ENCODE measurements at places on chromosomes 3 and 15.

GRCh38 chr15:39041979-39042495, 477.4 kb upstream of the RASGRP1 start:
- DNase-seq, result no peak

DNA sequence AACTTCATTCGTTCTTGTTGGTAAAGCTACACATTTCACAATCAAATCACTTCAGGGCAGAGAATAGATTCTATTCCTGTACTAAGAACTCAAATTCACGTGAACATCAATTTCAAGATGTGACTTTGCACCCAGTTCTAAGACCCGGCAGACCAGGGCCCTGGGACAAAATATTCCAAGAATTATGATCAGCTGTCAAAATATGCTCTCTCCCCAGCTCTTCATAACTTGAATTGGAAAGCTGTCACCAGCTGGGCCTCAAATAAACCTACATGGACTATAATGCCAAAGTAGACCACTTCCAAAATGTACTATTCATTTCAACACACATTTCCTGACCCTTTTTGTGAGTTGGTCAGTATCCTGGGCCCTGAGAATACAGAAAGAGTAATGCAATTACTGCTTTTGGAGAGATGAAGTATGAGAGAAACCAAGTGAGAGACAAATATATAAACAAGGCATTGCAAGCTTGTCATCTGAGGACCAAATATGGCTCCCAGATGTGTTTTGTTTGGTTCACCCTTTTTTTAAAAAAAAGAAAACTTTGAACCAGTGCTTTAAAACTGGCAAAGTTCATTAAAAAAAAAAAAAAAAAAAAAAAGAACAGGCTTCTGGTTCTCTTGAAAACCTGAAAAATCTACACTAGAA, 14.9 kb downstream of the MAGI1 start:
- DNase-seq, result no peak

DNA sequence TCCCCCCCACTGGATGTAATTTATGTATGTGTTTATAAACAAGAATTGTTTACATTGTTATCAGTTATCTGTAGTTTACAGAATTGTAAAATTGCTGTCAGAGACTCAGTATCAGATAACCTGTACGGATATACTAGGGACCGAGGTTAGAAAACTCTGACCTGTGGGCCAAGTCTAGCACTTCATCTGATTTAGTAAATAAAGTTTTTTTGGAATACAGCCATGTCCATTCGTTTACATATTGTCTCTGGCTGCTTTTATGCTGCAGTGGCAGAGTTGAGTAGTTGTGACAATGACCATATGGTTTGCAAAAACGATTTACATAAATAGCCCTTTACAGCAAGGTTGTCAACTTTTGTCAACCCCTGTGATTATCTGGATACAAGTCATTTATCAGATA, 52.6 kb downstream of the LRRC28 start:
- DNase-seq, result no peak

GRCh38 chr3:49673121-49673714, 933 bp upstream of the APEH start:
- DNase-seq, result no peak

DNA sequence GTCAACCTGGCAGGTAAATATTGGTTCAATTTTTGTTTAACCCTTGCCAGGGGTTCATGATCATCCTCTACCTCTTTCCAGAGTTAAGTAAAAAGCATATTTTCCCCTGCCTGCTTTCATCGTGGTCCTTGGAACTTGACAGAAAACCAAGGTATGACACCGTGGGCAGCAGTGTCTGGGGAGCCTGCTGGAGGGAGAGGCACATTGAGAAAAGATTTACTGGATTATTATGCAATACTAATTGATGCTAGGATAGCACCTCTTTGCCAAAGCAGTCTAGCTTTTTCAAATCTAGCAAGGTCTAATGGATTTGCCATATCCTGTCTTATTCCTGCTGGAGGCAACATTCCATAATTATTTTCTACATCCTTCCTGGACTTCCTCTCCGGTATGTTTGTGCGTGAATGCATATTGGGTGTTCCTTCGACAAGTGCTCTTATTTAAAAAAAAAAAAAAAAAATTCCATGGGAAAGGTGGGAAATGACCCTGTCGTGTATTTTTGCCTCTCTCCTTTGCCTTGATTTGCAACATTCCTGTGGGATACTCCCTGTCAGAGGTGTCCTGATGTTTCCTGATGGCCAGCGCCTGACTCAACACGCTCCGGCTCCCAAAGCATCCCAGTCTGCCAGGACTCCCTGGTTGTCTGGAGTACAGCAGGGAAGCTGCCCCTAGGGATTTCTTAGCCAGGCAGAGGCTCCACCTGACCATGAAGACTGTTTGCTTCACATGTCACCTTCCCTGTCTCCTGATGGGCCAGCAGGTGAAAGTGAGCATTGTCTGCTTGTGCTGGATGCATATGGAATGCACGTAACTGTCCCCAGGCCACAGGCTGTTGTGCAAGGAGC, 6.3 kb downstream of the BHLHE40 start:
- no peak for DNase-seq

GRCh38 chr15:50247819-50248655, 17.5 kb downstream of the HDC start:
- DNase-seq, result peak; percentile 57

- peak; percentile 77 for DNase-seq
Observed at GRCh38 chr3:150763122-150763840, at the start of gene SIAH2. Gene SIAH2, minus strand, starts transcription at chr3:150763169. Its CDS starts 320 bp downstream, at chr3:150762849.

DNA sequence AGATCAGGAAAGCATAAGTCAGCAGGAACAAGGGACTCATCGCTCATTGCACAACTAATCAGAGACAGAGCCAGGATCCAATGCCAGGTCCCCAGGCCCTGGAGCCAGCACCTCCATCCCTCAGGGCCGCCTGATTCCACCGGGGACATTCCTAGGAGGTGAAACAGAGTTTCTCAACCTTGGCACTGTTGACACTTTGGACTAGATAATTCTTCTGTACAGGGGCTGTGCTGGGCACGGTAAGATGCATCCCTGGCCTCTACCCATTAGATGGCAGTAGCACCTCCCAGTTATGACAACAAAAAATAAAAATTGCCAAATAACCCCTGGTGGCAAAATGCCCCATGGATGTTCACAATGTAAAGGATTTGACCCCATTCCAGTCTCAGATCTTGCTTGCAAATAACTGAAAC, 127.7 kb downstream of the MTHFS start:
- no peak for DNase-seq

- no peak for DNase-seq
Observed at GRCh38 chr15:83323296-83323711, 38.8 kb upstream of the BNC1 start.

- DNase-seq, result no peak
Observed at GRCh38 chr3:107323723-107324122, 53.5 kb upstream of the CCDC54 start.

GRCh38 chr3:184155644-184156521, 706 bp downstream of the DVL3 start:
- DNase-seq, result peak; percentile 56

GRCh38 chr3:43872901-43873300, 182.2 kb downstream of the ABHD5 start:
- DNase-seq, result no peak

DNA sequence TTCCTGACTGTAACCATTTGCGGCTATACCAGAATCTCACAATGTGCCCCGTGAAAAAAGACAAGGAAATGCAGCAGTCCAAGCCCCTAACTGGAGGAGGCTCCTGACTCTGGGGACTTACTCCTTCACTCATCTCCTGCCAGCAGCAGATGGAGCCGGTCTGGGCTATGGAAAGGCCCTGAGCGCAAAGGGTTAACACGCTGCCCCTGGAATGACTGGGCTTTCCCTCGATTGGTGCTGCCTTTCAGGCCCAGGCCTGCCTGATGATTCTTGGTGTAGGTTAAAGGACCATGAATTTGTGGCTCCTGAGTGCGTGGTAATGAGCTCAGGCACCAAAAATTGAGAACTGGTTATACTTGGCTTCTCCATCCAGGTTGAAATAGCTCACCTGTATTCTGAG, 42.3 kb upstream of the GALNT15 start:
- no peak for DNase-seq
